Fibroblast of lung (primary cell): ENCODE measurements at places on chromosomes 12 and 14. TPM values are rescaled to one million over a fixed set of nuclear protein-coding genes. Genes with fewer than 3 reads are reported as not detected.

GRCh38 chr12:52197371-52198231 is 5.8 kb upstream of the KRT80 start:
- DNase-seq: peak; percentile 53

GRCh38 chr14:50559990-50560930 is at the start of gene ATL1:
ATL1 (plus strand) TSS chr14:50560145; CDS start chr14:50560266, 121 bp downstream.
- DNase-seq: peak; percentile 76

DNA sequence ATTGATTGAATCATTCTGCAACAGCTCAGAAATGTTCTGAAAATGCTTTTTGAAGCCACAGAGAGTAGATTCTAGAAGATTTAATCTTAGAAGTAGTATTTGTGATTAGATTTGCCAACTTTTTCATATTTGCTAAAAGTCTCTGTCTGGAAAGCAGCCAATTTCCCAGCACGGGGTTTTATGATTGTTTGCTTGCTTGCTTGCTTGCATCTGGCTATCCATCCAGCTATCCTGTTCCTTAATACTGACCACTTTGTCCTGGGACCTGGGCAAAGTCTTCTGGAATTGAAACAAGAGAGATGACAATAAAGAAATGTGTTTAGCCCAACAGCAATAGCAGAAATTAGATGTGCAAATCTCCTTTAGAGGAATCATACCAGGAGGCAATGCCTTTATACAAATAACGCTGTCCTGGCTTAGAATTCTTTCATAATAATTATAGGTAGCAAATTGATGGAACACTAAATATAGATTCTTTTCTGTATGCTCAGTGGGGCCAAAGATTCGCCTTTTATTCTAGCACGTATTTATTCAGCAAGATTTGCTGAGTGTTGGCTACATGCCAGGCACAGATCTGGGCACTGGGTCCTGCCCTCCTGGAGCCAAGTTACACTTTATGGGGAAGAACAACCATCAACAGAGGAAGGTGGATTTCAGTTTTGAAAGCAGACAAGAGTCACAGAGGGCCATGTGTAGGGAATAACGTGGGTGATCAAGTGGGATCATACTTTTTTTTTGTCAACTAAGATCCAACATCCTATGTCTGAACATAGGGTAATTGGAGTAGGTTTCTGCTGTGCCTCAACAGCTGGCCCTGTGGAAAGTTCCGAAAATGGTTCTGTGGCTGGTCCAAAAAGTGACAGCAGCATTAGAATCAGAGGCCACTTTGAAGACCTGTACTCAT is 25.3 kb downstream of the MYBPC1 start:
- no peak for DNase-seq

GRCh38 chr12:84996759-84997158 is 39.3 kb downstream of the TSPAN19 start:
- DNase-seq: no peak

GRCh38 chr12:53991077-53991460 is 6.1 kb downstream of the HOXC10 start:
- no peak for DNase-seq

- DNase-seq: peak; percentile 77
Observed at GRCh38 chr14:53619691-53620231, 336.9 kb downstream of the BMP4 start.

The PRB3 gene
- not detected in 2 replicates for total RNA-seq

- DNase-seq: peak; percentile 39
Observed at GRCh38 chr14:76844223-76844622, 18.0 kb downstream of the LRRC74A start.

DNA sequence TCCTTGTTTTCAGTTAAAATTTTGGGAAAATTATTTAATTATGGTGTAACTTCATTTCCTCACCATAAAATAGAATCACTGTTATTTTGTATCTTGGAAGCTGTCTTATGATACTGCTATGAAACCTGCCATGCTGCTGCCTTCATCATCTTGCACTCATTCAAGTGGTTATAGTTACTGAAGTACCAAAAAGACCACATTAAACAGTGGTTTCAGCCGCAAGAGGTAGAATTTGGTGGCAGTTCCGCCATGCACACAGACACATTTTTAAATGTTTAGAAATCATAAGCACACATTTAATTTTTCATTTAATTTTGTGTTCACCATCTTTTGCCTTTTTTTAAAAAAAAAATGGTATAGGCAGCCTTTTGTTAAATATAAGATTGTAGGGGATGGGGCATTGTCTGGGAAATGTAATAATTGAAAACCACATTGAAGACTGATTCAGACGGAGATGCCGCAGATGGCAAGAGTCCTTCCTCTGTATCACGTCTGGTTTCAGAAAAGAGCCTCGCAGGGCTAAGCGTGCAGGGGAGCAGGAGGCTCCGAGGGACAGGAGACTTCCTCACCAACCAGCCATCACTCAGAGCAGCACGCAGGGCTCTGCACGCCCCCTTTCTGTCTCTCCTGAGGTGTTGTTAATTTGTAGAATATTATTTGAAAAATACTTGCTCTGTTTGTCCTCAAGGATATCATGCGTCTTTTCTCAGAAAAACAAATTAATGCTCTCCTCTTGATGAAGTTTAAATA is 115.2 kb upstream of the PELI2 start:
- DNase-seq: no peak

DNA sequence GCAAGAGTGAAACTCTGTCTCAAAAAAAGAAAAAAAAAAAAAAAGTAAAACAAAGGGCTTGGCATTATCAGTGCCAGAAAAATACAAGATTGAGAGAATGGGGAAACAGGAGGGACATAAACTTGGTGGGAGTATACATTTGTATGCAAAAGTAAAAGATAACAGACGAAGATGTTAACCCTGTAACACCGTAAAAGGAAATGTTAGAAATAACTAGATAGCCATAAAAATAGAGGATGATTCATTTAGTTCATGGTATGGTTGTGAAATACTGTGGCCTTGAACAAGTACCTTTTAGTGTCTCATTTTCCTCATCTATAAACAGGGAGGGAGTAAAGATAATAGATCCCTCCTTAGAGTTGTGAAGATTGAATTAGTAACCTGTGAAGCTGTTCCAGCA is 33.3 kb downstream of the ATP2A2 start:
- DNase-seq: peak; percentile 83

DNA sequence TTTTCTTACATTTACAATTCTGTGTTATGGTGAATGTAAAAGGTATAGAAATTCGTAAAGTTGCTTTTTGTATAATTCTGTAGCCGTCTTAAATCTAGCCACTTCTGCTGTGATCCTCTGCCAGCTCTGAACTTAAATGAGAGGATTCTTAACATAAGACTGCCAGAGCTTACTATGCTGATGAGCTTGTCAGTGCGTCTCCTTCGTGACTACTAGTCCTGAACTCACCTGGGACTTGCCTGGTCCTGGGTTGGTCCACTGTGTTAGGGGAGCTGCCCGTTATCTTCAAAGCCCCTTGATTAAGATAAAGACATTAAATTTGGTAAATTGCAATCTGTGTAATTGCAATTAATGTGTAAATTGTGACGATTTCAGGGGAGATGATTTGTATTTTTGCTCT is 44.7 kb downstream of the UNC79 start:
- DNase-seq: no peak

The CPSF2 gene
- 41.3 and 41.8 TPM in 2 replicates for total RNA-seq

- no peak for DNase-seq
Observed at GRCh38 chr12:84172823-84173424, 739.7 kb downstream of the SLC6A15 start.

GRCh38 chr14:76329154-76329928 is 46.6 kb upstream of the ESRRB start:
- DNase-seq: no peak

The L3HYPDH gene
- total RNA-seq: 39.8 and 50.4 TPM in 2 replicates

- no peak for DNase-seq
Observed at GRCh38 chr14:34379816-34380470, 82.1 kb downstream of the SPTSSA start.

The SLC17A8 gene
- total RNA-seq: not detected in 2 replicates

DNA sequence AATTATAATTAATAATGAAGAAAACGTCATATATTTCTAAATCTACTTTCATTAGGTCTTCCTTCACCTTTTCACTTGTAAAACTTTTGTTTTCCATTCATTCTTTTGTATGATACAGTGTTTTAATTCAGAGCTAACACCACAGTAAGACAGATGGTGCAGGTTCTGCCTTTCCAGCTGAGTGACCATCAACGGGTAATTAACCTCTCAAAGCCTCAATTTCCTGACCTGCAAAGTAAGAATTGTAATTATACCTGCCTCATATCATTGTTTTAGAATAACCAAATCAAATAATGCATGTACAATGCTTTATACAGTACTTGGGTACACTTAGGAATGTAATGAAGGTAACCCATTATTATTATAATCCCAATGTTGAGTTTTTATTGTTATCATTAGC is 157.6 kb downstream of the FOXA1 start:
- no peak for DNase-seq

DNA sequence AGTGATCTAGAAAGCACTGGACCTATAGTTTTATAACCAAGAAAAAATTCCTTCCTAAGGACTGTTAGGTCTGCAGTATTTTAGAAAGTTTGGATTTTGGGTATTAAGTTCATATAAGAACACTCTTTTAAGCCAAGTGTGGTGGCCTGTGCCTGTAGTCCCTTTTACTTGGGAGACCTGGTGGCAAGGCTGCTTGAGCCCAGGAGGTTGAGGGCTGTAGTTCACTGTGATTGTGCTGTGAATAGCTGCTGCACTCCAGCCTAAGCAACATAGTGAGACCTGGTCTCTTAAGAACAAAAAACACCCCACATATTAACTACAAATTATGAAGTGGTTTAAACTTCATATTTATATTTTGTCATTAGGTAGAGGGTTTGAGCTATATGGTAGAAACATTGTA is 9.7 kb downstream of the DNM1L start:
- no peak for DNase-seq

DNA sequence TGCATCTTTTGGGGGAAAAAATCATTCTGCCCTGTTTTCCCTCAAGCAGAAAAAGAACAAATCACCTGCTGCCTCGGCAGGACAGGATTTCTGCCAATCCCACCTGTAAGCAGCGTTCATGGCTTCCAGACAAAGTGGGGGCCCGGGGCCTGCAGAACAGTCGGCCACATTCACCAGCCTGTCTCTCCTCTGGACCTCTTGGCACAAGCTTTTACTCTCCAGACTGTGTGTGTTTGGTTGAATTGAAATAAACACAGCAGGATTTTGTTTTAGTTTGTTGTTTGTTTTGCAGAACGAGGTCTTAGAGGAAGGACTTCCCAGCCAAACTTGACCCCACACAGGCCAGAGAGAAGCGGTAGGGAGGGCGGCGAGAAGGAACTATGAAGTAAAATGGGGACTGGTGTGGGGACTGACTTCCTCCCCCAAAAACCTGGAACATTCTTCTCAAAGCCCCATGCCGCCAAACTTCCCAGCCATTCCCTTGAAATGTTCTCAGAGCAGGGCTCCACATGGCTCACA is 41.7 kb upstream of the FOS start:
- no peak for DNase-seq
